ENCODE measurements at places on chromosomes 2 and 18.

DNA sequence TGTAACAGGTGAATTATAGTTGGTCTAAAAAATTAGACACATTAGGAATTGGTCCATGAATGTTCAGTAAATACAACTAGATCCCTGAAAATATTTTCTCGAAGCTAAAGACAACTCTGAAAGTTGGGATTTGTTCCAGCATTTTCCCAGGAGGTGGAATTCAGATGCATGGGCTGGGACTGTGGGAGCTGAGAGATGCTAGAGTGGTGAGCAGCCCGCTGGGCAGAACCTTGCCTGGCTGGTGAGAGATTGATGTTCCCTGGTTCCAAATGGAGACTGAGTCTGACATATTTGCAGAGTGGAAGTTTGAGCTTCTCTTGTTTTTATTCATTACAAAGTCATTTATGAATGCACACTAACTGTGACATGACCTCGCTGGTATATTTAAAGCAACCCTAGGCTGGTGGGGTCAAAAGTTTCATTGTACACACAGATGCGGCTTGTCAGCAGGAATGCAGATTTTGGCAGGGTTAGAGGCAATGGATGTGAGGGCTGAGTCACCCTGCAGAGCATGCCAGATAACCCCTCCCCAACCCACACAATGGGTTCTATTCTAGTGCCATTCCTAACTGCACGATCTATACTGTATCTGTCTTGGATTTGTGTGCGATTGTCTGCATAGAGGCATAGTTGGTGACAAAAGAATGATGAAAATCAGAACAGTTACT lies 23.5 kb upstream of the TMEM178A start:
- DNase-seq, result no peak

DNA sequence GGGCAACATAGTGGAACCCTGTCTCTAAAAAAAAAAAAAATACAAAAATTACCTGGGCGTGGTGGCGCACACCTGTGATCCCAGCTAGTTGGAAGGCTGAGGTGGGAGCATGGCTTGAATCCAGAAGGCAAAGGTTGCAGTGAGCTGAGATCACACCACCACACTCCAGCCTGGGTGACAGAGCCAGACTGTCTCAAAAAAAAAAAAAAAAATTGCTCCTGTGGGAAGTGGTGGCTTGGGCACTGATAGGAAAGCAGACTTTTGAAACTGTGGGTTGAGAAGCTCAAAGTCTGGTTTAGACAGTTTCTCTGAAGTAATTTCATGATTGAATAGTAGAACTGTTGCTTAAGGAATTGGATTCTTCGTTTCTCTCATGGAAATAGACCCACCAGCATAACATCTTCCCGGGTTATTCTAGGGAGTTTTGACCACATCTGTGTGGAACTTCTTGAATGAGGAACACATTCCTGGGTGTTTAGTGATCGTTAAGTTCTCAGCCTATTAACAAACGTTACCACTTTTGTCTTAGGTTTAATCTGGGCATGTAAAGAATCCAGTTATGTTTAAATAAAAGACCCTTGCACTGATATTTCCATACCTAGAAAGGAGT lies 33.5 kb downstream of the GRHL1 start:
- no peak for DNase-seq

DNA sequence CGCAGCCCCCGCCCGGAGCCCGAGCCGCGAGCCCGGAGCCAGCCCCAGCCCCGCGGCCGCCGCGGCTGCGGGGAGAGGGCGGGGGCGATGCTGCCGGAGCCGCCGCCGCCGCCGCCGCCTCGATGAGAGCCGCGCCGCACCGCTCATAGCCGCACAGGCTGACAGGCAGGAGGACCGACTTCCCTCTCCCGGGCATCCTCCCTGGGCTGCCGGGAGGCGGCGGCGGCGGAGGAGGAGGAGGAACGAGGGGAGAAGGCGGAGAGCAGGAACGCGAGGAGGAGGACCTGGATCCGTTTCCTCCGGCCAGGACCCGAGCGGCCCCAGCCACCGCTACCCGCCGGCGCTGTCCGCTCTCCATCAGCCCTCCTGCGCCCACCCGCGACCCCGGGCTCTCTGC lies 370 bp downstream of the KLHL29 start:
- DNase-seq, result no peak

- peak; percentile 21 for DNase-seq
Measured at GRCh38 chr18:23094411-23095190, 40.7 kb upstream of the CABLES1 start.

- no peak for DNase-seq
Measured at GRCh38 chr2:176170602-176171305, 13.6 kb downstream of the HOXD3 start.

DNA sequence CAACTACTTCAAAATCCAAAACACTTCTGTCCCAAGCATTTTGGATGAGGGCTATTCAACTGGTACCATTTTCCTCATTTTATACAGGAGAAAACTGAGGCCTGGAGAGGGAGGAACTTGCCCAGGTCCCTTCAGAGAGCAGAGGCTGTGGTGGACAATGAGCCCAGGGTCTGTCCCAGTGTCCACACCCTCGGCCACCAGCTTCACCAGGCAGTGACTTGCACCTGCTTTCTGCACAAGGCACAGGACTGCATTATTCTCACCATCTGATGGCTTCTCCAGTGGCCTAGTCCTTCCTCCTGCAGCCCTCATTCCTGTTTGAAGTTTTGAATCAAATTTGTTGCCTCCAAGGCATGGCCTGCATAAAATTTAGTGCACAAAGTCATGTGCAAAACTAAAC lies 53.3 kb downstream of the RNF144A start:
- no peak for DNase-seq

GRCh38 chr2:48265169-48266030 lies 264.6 kb upstream of the STON1 start:
- no peak for DNase-seq

GRCh38 chr2:191894681-191895147 lies 47.8 kb upstream of the CAVIN2 start:
- DNase-seq, result no peak

GRCh38 chr2:54471221-54471711 lies 15.1 kb downstream of the SPTBN1 start:
- DNase-seq, result no peak

DNA sequence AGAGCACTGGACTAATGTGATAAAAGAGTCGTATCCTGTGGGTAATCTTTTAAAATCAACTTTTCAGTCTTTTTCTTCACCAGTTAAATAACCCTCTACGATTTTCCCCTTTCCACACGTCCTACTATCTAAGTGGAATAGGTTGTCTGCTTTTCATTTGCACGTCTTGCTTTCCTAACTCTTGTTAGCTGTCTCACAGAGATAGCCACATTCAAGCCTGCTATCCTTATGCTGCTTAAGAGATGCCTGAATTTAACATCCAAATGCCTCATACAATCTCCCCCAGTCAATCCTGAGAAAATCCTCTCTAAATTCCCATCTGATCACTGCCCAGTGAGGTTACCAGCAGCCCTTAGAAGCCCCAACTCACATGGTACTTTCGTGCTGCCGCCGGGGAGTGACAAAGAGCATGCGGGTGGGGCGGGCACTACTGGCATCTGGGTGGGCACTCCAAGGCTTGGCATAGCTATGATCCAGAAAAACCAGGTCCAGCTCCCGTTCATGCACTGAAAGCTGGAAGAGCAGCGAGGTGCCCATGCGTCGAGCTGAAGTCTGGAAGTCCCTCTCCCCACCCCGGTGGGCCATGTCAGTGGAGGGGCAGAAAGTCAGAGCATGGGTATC lies 1.5 kb downstream of the KANSL3 start:
- no peak for DNase-seq

DNA sequence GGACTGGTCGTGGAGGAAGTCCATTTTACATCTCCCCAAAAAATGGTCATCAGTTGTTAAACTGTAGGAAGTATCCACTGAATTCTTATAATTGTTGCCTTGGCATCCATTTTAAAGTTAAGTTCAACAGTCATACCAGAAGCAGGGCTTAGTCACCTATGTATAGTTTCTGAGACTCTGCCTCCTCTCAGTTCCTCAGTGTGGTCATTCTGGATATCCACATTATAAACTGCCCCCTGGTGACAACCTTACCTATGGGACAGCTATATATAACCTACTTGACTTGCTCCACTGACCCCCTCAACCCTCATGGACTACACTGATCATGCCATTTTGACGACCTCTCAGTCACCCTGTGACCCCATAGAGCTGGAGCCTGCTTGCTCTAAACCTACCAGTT lies 617.0 kb downstream of the LRP1B start:
- no peak for DNase-seq

GRCh38 chr2:172763079-172763478 lies 27.4 kb downstream of the RAPGEF4 start:
- no peak for DNase-seq

DNA sequence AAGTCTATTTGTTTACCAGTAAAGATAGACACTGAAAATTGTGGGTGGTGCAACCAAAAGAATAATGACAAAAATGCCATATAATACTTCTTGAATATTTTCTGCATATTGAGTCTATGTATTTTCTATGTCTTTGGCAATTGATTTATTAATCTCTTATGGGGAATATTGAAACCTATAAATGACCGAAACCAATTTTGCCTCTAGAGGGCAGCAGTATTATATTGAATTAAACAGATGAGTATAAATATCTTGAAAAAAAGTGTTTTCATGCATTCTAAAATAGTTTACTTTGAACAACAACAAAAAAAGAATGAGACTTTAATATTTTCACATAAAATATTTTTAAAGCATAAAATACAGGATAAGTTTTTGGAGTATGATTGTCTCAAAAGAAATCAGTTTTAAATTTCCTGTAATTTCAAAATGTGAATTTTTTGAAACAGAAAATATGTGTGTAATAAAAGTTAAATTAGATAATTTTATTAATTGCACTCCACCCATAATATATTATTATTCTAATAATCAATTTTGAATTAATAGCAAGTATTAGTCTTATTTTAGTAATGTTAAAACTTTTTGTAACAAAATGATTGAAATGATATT lies 49.9 kb upstream of the CALCRL start:
- DNase-seq, result no peak

GRCh38 chr2:136238286-136239078 lies 120.5 kb upstream of the CXCR4 start:
- DNase-seq, result no peak
